SHP77 treated with DMSO at 0.1 percent for 48 hours (cell line): ENCODE measurements at places on chromosomes 12 and 14.

DNA sequence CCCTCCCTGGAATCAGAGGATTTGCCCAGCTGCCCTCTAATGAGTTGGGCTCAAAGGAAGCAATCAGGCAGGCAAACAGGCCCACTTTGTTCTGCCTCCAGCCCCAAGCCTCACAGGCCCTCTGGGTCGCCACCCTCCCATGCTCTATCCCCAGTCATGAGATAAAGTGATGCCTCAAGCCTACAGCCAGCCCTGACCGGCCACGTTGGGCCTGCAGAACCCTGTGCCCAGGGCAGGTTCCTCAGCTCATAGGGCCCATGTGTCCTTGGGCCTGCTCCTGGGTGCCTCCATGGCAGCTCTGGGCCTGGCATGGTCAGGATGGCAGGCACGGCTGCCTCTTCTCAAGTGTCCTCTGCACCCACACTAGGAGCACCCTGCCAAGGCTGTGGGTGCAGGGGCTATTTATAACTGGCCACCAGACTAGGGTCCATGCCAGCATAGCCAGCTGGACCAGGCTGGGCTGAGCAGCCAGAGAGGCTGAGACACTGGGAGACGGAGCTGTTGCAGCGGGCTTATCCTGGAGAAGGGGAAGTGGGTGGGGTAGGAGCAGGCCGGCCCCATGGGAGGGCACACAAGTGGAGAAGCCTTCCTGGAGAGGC lies 20.2 kb downstream of the HDAC7 start:
- DNase-seq = no peak

DNA sequence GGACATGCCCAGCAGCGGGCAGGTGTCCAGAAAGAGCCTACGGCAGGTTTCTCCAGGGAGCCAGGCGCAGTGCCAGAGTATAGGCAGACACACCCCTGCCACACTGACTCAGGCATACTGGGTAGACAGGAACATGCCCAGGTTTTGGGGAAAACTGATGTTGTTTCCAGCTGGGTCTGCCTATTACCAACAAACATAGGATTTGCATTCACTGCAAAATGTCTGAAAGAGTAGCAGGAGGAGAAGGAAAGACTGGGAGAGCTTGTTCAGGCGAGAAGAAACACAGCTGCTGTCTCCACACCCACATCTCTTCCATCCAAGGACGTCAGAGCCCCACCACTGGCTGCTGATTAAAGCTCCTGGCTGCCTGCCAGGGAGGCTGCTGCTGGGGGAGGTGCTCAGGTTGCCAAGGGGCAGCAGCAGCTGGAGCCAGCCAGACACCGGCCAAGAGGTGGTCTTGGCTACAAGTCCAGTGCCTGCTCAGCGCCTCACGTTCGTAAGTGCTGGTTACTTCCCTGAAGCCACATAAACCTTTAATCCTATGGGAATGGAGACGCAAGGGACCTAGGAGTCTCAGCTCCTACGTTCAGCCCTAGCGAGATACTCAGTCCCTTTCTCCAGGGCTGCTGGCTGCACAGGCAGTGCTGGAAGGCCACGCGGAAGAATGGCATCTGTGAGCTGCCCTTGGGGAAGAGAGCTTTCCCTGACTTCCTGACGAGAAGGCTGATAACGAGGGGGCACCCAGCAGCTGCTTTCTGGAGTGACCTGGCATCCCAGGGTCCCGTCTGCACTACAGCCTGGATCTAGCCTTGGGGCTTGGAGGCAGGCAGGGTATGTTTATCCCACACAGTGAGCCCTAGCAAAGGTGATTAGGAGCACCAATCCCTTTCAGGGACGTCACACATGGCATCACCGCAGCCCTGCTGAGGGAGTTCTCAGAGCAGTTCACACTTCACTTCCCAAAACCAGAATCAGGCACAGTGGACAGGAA lies 58.1 kb downstream of the PLEKHG3 start:
- DNase-seq = peak; percentile 89

DNA sequence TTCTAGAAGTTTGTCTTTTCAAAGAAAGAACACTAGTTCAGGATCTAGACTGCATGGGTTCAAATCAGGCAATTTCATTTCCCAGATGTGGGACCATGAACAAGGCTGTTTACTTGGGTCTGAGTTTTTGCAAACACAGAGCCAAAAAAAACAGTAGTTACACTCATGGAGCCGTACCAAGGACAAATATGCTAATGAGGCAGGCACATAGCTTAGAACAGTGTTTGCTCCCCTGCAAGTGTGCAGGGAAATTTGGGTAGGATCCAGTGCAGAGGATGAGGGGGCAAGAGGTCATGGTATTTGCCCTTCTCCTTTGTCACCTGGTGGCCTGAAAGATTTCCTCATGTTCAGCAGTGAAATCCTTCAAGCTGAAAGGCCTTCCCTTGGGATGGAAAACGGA lies 860.4 kb downstream of the VRK1 start:
- no peak for DNase-seq

- DNase-seq = no peak
Measured at GRCh38 chr14:61080591-61081010, 99.6 kb downstream of the SLC38A6 start.

- DNase-seq = no peak
Measured at GRCh38 chr12:66304296-66304900, 2.1 kb downstream of the HELB start.

DNA sequence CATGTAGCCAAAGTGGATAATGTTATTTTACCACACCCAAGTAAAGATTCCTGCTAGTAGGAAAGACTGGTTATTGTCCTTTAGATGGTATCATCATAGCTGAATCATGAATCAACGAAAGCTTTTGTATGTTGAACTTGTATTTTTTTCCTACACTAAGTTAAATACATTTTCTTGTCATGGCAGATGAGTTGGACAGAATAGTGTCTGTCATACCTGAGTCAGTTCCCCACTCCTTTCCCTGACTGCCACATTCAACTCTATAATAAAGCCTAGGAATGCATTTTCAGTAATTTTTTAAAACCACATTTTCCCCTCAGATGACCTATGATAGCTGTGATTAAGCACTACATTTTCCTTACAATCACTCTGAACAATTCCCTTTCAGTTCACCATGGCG lies 9.3 kb upstream of the PTHLH start:
- no peak for DNase-seq

GRCh38 chr12:81314903-81315531 lies 237.1 kb downstream of the ACSS3 start:
- DNase-seq = no peak

DNA sequence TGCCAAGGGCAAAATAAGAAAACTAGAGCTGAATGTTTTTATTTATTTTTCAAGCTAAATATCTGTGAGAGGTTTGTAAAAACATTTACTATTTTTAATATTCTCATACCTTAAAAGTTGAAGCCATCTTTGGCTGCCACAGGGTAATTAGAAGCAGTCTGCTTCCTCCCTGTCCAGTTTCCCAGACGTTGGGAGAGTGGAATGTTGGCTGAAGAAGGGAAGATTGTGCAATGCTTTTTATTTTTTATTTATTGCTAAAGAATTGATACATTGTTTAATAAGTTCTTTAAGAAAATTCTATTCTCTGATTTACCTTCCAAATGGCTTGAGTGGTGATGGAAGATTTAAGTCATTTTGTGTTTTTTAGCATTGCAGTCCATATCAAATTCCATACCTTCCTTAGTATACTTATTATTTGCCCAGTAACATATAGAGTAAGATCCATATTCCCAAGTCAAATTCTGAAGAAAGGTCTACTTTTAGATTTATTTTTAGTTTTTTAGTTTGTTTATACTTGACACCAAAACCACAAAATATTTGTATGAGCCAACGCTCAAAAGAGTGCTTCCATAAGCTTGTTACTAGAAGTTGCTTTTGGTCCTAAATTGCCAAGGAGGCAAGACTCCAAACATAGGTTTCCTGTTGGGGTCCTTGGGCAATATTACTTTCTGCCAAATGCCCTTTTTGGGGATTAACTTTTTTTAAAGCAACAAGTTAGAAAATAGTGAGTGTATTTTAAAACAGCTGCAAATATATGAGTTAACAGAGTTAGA lies 124.0 kb upstream of the CPM start:
- DNase-seq = no peak

DNA sequence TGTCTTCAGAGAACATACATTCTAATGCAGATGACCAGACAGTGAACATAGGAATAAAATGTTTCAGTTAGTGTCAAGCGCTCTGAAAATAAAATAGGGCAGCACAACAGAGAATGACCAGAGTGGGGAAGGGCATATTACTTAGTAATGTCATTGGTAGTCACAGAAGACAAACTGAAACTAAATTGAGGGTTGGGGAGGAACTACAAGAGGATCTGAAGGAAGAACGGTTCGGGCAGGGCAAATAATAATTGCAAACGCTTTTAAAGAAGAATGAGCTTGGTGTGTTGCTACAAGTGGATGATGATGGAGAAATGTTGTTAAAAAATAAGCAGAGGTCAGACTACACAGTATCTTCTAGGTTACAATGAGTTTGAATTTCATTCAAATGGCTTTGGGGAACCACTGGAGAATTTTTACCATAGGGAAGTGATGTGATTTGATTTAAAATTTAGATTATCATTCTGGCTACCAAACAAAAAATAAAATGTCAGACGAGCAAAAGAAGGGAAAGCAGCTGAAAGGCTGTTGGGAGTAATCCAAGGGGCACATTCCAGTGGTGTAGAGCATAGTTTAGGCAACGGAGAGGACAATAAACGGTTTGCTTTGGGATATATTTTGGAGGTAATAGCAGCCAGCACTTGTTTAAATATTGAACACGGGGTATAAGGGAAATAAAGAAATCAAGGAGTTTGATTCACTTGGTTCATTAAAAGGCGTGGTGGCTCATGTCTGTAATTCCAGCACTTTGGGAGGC lies 56.3 kb upstream of the SLC6A13 start:
- no peak for DNase-seq

DNA sequence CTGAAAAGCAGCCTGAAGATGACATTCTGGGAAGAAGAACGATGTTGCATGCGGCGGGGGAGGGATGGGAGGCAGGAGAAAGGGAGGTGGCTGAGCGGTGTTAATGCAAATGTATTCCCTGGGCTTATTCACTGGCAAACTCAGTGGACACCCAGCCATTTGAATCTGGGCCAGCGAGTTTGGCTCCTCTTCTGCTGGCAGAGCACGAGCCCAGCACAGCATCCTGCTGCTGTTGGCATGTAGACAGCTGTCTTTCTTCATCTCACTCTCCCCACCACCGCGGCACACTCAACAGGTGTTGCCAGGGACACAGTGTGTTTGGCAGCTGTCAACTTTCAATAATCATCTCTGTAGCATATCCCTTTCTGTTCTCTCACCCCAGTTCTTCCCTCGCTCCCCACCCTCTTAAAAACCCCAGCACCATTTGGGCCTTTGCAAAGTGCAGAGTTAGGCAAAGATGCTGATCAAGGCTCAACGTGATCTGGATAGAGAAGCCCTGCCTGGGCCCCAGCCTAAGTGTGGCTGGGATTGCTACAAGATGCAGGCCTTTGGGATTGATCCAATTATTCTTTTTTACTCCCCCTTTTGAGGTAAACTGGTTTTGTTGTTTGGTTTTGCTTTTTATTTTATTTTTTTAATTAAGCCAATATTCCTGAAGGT lies 131.9 kb downstream of the EXOC5 start:
- DNase-seq = peak; percentile 7

DNA sequence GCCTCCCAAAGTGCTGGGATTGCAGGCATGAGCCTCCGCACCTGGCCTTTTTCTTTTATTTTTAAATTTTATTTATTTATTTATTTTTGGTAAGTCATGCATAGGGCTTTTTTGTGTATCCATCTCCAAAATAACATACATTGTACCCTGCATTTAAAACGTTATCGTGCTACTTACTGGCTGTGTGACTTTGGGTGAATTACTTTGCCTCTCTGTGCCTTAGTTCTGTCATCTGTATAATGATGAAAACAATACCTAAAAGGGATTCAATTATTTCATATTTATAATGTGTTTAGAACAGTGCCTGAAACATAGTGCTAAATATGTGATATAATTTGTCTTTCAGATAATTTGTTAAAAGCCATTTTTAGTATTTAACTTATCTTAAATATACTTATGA lies 19.6 kb downstream of the ZCRB1 start:
- DNase-seq = no peak

DNA sequence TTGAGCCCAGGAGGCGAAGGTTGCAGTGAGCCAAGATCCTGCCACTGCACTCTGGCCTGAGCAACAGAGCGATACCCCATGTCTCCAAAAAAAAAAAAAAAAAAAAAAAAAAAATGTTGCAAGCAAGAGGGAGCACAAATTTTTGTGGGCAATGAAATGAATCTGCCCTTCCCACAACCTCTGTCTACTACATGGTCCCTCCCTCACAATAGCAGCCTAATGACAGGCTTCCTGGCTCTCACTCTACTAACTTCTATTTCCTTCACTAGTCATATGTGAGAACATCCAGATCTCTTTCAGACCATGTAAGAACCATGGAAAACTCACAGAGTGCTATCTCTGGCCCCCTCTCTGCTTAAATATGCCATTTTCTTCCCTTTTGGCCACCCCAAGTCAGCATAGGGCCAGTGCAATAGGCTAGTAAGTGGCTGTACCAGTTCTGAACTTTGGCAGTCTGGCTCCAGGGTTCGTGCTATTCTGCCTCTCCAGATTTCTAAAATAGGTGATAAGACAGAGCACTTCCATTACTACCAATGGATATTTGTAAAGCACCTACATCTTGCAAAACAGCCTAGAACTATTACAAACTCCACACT lies 7.1 kb downstream of the OSBPL8 start:
- DNase-seq = no peak

DNA sequence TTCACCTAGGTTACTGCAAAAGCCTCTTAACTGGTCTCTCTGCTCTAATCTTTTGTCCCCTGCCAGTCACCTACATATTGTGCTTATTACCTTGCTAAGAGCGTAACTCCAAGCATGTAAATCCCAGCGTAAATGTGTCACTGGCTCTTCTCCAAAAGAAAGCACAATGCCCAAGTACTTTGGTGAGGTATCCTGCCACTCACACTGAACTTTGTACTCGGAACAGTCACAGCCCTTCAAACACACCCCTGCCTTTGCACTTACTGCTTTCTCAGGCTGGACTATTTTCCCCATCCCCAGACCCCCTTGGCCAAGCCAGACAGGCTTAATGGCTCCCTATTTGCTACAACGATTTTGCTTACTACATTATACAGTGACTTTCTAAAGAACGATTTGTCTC lies 31.7 kb downstream of the GALNT4 start:
- DNase-seq = no peak

- no peak for DNase-seq
Measured at GRCh38 chr14:84579292-84579691, 950.7 kb upstream of the FLRT2 start.

DNA sequence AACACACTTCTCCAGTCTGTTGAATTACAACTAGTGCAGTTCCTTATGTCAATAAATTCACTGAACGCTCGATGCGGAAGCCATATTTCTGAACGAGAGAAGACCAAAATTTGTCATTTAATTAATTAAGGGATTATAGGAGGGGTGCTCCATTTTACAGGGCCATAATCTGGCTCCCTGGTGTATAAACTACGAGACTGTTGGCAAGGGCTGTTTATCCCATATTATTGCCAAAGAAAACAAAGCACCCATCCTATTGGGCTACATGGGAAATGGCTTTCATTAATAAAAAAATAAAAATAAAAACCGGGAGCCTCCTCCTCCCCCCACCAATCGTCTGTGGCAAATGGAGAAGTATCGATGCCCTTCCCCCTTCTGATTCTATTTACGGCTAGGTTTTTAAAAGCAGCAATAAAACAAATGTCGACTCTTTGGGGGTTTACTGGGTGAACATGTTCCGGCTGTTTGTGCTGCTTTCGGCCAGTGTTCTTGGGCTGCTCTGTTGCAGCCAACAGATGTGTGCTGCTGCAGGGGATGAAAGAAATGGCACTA lies 24.8 kb downstream of the ATF7 start:
- DNase-seq = no peak
